NCI-H1694 (cell line): ENCODE measurements at places on chromosomes 16 and 17.

DNA sequence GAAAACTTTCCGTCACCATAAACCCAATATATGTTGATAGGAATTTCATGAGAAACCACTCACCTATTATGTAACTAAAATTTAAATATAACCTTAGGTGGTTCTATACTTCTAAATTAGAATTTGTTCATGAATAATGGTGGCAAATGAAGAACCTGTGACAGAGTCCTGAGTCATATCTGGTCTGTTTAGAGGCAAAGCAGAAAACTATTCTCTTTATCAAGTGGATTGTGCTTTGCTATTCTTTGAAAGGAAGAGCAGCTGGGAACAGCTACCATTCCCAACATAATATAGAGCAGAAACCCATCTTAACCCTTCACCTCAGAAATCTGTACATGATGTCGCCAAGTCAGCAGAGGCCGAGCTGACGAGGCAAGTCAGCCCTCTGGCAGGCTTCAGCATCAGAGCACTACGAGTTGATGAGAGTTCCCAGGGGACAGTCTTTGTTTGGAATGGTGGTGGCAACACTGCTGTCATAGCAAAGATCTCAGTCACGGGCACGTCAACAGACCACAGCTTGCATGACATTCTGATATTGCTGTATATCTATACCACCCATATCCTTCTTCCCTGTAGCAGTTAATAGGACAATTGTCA lies 631.9 kb upstream of the CA10 start:
- no peak for DNase-seq

GRCh38 chr17:72075995-72076677 lies 44.7 kb upstream of the SOX9 start:
- DNase-seq = no peak

DNA sequence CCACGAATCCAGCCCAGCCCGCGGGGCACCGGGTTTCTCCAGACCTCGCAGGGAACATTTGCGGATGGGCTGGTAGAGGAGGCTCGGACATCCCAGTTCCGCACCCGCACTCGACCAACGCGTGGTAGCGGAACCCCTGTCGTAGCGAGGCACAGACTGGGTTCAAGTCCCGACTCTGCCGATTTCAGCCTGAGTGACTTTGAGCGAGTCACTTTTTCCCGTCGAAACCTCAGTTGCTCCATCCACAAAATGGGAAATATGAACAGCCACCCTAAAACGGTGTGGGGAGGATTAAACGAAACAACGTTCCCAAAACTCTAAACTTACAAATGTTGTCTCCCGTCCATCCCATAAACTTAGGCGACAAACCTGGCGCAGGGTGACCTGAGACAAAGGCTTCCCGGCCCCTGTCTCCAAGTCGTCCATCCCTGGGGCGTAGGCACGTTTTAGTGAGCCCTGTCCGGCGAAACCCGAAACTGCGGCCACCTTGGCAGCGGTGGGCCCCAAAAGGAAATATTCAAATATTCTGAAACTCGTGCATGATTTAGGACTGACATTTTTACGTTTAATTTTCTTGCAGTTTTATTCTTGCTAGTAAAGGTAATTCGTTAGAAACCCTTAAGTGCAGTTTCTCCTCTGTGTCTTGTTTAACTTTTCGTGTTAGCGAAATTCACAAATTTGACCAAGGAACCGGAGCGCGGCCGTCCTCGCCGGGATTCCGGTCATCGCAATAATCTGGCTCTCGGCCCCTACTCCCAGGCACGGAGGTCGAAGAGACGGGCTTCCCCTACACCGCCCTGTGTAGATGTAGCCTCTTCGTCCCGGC lies 1.9 kb upstream of the MLLT6 start:
- DNase-seq = no peak

DNA sequence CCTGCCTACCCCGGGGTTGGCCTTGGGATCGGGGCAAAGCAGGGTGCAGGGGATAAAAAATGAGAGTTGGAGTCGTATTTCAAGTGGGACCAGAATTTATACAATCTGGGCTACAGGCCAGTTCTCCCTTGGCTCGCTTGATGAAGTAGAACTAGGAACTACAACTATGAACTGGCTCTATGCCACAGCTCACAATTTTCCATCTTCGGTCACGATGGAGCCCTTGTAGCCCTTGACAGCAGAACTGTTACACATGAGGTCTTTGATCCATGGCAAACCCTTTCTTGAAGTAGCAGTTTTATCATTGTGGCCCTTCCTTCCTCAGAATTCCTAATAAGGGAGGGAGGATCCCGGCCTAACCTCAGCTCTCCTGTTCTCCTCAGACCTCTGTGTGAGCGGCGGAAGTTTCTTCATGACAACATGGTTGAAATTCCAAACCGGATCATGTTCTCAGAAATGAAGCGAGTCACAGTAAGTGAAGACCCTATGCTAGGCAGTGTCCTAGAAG lies 17.1 kb downstream of the LIG3 start:
- peak; percentile 31 for DNase-seq

DNA sequence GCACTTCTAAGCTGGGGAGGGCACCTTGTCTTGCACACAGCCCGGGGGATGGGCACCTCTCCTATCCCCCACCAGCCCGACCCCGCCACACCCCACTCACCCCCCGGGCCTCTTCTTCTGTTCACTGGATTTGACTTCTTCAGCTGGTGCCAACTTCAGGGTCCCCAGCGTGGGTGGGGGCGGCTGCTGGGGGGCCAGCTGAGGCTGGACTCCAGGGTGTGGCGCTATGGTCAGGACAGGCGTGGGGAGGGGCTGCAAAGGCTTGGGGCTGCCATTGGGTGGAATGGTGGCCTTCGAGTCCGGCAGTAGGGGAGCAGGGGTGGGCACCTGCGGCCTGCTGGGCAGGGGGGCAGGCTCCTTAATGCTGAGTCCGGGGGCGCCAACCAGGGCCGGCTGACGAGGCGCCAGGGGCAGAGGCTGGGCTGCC lies 6.1 kb downstream of the MNT start:
- DNase-seq = no peak

DNA sequence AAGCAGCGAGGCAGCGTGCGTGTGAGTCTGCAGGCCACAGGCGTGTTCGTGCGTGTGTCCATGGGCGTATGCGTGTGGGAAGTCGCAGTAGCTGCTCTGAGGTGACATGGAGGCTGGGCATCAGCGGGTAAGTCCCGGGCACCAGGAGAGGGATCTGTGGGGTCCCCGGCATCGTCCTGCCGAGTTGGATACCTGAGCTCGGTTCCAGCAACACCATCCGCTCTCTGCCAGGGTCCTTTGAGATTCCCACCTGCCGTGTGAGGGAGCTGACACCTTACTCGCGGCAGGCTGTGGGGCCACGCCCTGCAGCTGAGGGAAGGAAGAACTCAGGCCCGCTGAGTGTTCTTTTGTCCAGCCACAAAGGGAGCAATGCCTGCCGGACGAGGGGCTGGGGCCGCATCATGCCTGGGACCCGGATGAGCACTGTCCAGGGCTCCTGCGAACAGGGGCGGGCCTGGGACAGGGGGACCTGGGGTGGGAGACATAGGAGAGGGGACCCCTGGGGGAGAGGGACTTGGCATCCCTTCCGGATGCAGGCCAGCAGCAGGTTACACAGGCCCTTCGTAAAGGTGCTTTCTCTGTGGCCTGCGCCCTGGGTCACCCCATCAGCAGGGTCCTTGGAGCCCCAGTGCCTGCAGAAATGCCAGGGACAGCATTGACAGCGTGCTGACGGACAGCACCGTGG lies 5.0 kb upstream of the SNAI3 start:
- no peak for DNase-seq
